Fibroblast of skin of left biceps (primary cell): ENCODE measurements at places on chromosomes 3 and 15.
A peak's percentile ranks its signal among the peaks of the same experiment; 100 is the strongest.

DNA sequence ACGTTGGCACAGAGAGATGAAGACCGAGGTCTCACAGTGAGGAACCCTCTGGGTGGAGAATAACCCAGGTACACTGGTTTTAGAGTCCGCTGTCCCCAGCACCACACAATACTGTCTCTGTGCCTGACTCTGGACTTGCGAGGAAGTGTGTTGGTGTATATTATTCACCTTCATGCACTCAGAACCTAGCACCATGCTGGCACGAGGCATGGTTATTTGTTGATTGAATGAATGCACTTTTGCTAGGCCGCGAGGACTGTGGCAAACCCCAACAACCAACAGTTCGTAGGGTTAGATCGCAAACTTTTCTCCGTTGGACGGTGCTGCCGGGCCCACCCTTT lies 484 bp upstream of the C3orf52 start:
- no peak for DNase-seq

DNA sequence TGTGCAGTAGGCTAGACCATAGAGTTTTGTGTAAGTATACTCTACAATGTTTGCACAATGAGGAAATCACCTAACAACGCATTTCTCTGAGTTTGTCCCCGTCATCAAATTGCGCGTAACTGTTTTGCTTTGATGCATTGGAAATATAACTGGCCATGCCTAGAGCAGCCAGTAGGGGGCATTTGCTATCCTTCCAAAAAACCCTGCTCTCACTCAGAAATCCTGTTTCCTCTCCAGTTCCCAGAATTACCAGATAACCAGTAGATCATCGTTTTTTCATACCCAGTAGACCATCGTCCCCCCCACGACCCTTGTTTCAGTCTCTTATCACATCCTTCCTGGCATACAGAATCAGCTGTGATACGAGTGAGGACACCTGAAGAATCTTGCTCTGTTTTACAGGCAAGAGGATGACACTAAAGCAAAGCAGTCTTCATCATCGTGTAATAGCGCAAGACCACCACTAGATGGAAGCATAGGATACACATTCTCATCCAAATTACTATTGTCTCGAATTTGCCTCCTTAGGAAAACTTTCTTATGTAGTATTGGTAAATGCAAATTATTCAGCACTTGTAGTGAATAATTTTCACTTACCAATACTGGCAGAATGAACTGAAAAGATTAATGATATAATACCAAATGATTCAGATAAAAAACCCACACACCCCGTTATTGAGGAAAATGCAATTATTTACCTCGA lies 4.4 kb upstream of the GABRR3 start:
- peak; percentile 49 for DNase-seq

GRCh38 chr15:44058126-44058525 lies 136.9 kb downstream of the FRMD5 start:
- no peak for DNase-seq

DNA sequence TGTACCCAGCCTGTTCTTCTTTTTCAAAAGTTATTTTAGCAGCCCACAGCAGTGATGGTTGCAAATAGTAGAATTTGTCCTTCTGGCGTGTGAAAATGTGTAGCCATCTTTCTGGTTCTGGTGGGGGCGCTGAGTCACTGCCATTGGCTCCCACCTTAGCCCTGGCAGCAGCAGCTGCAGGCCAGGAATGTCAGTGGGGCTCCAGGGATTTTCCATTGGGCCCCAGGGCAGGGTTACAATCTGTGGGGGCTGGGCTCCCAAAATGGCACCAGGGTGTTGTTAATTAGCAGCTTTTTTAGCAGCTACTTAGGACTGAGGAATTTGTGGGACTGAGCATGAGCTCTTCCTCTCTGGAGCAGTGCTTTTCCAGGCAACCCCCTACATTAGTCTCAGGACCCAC lies 38.9 kb downstream of the TOPAZ1 start:
- no peak for DNase-seq

DNA sequence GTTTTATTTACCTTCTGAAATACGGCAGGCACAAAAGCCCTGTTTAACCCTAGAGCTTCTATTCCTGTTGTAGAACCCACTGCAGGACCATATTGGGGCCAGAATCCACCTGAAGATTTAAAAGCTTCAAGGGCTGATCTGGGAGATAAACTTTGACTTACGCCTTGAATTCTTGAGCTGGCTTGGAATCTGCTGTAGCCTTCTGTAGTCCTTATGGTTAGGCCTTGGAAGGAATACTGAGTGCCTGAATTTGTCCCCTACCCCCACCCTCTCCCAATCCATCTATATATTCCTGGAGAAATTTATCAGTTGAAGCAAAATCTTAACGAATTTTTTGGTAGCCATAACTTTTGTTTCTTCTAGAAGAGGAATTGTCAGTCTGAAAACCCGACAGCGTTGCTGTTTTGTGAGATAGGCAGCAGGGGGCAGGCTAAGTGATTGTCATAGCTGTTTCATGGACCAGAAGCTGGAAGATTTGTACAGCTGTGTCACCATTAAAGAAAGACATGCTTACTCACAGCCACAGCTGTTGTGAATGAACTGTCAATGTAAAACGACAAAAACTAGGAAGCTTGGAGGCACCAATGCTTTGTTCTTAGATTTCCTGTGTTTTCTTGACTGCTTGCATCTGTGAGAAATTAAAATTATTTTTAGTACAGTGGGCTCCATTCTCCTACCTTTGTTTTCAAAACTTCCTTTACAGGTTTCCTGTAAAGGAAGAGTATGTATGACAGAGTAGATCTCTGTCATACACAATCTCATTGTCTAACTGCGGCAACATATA lies 12.8 kb downstream of the LXN start:
- peak; percentile 30 for DNase-seq

DNA sequence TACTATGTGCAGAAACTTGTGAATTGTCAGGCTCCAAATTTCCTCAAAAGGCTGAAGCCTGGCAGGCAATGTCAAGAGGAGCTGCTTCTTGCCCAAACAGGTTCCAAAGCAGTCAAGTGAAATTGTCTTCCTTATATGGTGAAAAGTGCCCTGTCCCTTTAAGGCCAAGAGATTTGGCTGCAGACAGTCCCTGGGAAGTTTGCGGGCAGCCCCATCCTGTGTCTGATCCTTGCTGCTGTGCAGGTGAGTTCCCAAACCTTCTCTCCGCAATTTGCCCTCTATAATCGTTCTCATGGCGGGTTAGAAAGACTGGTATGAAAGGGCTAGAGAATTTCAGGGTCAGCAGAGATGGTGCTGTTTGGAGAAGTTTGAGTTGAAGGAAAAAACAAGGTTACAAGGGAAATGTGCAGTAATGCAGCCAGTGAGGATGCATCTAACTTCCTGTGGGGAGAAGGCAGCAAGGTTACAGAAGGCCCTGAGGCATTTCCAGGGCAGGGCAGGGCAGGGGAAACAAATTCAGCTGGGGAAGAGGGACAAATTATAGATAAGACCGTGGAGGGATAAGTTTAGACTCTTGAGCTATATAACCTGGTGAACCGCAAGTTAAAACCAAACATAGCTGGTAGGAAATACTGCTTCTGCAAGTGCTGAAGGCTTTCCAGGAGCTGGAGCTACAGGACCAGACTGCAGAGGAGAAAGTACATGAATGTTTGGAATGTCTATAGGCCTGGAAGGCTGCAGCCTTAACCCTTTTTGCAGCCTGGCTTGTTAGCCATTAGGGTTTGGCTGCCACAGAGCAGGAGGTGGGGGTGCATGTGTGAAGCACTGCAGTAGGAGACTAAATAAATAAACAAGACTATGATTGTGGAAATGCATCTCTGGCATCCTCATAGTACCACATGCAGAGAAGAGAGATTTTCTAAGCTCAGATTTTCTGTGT lies 256.2 kb upstream of the IL12A start:
- peak; percentile 81 for DNase-seq

- no peak for DNase-seq
These were observed 824 bp upstream of the CILP start for GRCh38 chr15:65212097-65212496.

- no peak for DNase-seq
These were observed 2.5 kb upstream of the C3orf38 start for GRCh38 chr3:88147261-88147660.

DNA sequence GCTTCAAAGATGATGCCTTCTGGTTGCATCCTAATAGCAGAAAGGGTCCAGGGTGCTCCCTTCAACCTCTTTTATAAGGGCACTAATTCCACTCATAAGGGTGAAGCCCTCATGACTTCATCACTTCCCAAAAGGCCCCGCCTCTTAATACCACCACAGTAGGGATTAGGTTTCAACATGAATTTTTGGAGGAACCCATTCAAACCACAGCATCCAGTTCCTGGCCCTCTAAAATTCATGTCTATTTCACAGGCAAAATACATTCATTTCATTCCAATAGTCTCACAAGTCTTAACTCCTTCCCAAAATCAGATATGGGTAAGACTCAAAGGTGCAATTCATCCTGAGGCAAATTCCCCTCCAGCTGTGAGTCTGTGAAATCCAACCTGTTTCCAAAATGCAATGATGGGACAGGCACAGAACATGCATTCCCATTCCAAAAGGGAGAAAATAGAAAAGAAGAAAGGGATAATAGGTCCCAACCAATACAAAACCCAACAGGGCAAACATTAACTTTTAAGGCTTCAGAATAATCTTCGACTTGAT lies 124.0 kb downstream of the ATP1B3 start:
- no peak for DNase-seq

- no peak for DNase-seq
These were observed 707.8 kb upstream of the LMCD1 start for GRCh38 chr3:7793786-7794185.

- peak; percentile 11 for DNase-seq
These were observed 436.1 kb downstream of the CHL1 start for GRCh38 chr3:632571-633170.

GRCh38 chr15:54840621-54841398 lies 355.9 kb downstream of the RSL24D1 start:
- DNase-seq = no peak

DNA sequence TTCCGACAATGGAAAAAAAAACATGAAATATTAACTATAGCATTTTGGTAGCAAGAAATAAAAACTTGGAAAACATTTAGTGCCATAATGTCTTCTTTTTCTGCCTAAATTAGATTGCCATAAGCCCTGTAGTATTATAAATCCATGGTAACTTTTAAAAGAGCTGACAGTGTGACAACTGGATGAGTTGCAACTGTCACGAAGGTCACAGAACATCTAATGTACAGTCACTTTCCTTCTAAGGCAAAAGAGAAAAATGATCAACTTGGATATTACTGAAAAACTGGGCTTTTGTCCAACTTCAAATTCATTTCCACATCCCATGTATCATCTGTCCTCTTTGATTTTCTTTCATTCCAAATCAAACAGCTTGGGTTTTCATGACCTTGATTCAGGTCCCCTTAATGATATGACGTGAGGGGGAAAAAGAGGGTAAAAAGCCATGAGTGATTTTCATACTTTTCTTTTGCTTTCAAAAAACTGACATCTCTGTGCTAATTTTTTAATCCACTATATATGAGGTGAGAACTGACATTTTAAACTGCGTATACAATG lies 602 bp downstream of the CPB1 start:
- no peak for DNase-seq

GRCh38 chr15:43376017-43376705 lies 5.3 kb downstream of the TUBGCP4 start:
- DNase-seq = no peak

DNA sequence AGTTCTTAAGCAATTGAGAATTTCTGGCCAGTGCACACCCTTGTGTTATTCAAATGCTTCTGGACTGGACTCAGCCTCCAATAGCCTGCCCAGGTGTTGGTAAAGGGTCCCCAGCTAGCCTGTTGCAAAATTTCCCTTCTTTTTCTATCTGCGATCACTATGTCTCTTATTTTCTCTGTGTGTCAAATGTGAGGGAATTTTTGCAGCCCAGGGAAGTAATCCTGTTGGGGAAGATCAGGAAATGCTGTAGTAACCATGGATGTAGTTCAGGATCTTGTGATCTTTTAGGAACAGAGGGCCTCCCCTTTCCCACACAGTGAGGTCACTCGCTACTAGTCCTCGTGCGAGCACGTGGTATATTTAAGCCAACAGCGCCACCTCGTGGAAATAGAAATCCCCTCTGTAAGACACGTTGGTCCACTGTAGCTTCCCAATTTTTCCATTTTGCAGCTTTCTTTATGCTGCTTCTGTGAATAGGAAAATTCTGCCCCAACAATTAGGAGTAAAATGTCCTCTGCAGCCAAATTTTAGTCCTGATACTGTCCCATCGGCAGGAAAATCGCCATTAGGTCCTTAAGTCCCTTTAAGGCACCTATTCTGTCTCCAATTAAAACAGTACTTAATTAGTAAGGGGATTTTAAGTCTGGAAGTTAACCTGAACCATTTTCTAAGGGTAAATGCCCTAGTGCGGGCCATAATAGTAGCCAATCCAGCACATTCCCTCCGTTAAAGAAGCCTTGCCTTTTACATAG lies 4.0 kb upstream of the SMCO1 start:
- DNase-seq = no peak

DNA sequence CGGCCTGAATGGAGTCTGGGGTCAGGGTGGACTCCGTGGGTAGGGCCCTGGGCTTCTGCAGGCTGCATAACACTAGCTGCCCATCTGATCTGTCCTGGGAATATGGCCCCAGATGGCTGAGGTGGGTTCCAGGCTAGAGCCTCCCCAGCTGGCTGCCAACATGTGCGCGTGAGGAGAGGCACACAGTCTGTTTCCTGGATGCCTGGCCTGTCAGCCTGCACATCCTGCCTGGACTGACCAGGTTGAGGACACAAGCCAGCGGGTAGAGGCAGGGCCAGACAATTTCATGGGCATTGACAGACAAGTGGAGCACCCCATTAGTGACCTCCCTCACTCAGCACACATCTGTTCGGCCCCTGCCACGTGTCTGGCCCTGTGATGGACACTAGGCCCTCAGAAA lies 29.8 kb upstream of the RPL29 start:
- no peak for DNase-seq

DNA sequence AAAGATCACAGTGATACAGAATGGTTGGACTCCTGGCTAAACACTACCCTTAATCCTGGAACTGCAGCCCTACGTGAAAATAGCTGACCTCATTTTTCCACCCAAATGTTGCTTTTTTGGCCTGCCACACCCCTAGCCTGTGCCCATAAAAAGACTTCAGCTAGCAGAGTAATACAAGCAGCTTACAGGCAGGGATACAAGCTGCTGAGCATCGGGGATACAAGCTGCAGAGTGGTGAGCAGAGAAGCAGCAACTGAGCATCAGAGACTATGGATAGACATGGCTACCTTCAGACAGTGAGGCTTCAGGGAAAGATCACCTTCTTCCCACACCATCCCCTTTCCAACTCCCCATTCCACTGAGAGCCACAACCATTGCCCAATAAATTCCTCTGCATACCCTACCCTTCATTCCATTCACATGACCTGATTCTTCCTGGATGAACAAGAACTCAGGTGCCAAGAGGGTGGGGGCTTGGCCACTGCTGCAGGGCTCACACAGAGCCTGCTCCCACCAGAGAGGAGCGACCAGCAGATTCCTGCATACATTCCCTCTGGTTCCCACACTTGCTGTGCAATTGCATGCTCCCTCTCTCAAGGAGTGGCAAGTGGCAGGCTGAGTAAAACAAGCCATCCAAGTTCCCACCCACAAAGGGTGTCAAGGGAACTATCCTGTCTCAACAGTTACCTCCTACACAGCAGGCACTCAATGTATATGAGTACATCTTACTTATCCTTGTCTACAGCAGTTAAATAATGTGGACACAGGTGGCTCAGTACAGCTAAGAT lies 217.5 kb downstream of the ALCAM start:
- DNase-seq = no peak

- no peak for DNase-seq
These were observed 120.2 kb downstream of the ITPR1 start for GRCh38 chr3:4613366-4613765.
